KBM-7 (cell line): ENCODE measurements at places on chromosomes 13 and 19.

- DNase-seq: no peak
These were observed 15.6 kb downstream of the NUCB1 start for GRCh38 chr19:48915757-48916156.

DNA sequence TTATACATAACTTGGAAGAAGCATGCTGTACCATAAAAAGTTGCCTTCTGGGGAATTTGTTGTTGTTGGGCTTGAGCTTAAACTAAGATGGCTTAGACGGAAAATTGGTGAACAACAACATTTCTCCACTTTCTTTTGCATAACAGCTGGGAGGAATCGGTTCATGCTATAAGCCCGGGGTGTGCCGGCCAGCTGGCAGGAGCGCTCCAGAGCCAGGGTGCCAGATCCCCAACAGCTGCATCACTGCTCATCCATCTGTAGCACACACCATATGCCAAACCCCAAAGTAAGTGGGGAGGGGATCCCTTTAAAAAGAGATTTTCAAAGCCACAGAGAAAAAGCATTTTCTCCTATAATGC lies 419.5 kb upstream of the ARGLU1 start:
- DNase-seq: no peak

DNA sequence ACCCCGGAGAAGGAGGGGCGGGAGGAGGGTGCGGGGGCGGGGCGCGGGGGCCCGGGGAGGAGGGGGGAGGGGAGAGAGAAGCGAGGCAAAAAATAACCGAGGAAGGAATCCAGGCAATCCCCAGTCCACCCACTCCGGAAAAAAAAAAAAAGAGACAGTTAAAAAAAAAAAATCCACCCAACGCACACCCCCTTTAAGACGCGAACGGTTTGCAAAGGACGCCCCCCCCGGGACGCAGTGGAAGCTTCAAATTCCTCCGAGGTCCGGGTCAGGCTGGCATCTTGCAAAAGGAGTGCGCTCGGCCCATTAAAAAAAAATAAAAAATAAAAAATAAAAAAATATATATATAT lies at the start of gene CACNA1A:
CACNA1A (minus strand) TSS at position 9 of the 350 bp plus-strand sequence. CDS start 255 bp downstream, outside the sequence.
- no peak for DNase-seq

DNA sequence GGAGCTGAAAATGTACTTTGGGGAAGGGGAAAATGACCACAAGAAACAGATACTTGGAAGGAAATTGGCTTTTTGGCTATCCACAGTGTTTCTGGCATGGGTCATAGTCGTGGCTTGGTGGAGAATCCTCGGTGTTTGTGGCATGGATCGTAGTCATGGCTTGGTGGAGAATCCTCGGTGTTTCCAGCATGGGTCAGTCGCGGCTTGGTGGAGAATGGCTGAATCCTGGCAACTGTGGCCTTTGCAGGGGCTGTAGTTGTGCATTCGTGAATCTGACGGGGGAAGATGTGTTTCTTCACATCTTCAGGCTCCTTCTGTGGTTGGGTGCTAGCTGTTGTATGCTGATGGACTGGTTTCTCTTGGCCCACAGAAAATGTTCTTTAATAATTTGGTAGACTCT lies 61.7 kb upstream of the MCF2L start:
- DNase-seq: no peak

GRCh38 chr13:28161370-28161769 lies 23.0 kb downstream of the PAN3 start:
- DNase-seq: peak; percentile 31

DNA sequence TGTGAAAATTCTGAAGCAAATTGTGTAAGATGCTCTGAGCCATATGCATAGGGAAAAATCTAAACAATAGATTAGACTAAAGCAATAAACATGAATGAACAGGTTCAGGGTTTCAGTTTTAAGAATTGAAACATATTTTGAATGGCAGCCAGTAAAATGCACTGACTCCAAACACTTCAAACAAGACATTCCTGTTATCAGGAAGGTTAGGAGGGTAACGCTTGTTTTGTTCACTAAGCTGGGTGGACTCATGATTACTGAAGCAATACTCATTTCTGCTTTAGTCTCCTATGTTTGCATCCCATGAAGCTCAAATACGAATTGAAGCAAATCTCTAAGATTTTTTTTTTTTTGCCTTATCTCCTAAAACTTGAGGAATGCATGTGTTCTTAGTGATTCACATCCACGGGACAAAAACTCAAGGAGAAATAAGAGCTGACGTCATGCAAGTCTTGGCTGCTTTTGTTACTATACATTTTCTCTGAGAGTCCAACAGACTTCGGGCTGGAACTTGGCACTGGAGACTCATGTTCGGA lies 29.1 kb upstream of the IGFL4 start:
- DNase-seq: no peak

GRCh38 chr13:38952827-38953226 lies 37.8 kb downstream of the STOML3 start:
- no peak for DNase-seq

DNA sequence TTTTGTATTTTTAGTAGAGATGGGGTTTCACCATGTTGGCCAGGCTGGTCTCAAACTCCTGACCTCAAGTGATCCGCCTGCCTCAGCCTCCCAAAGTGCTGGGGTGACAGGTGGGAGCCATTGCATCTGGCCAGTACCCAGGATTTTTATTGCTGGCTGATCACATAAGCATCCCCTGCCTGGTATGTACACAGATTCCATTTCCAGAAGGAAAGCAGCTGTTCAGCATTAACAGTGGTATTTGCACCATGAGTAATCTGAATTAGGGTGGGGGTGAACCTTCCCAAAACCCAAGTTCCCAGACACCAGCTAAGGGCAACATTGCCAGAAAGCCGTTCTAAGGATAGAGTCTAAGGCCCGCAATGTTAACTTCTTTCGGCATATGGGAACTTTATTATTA lies 7.3 kb downstream of the ZNF555 start:
- DNase-seq: no peak

DNA sequence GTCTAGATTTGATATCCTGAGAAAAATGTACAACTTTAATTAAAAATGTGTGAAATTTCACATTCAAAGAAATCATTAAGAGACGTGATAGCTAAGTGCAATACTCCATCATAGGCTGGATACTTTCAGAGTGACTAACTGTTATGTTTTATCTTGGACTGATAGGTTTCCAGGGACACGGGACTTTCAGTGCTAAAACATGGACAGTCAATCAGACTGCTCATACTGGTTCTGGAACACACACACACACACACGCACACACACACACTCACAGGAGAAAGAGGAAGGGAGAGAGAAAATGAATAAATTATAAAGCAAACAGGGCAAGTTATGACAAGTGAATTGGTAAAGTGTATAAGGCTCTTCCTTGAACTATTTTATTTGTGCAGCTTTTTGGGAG lies 955.9 kb downstream of the SLITRK5 start:
- DNase-seq: peak; percentile 3

DNA sequence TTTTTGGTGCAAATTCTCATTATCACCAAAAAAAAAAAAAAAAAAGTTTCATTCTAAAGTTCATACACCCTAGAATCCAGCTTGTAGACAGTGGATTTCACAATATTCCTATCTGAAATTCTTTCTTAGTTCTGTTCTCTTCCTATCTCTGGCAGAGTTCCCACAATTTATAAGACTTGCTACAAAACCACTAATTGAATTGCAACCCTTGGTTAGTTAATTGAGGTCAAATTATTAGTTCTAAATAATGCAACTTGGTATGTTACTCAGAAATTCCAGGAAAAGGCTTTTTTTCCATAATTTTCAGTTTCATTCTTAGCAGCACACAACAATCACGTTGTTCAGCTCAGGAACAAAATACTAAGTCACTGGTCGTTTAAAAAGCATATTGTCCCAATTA lies 58.5 kb downstream of the SPATA13 start:
- DNase-seq: no peak

DNA sequence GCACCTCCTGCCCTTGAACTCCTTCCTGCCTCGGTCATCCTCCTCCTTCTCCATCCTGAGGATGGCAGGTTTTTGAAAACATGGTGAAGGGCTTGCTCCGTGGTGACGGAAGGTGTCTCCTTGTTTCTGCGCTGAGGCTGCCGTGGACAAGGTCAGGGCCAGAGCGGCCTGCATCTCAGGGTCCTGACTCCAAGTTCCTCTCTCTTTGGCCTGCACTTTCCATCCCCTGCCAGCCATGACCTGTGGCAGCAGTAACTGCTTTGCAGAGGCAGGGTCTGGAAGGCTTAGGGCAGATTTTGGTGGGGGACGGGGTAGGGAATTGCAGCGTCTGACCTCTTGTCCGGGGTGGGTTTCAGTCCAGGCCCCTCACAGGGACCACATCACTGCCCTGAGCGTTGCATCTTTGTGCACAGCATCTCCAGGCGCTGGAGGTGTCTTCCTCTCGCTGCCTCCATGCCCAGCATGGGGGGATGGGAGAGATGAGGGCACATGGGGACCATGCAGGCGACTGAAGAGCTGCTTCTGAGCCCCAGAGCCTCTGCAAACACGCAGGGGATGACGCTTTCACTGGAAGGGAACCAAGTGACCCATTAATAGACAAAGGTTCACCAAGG lies 216.8 kb downstream of the TEX29 start:
- DNase-seq: no peak

- DNase-seq: no peak
These were observed 3.7 kb upstream of the CADM4 start for GRCh38 chr19:43643326-43643725.

DNA sequence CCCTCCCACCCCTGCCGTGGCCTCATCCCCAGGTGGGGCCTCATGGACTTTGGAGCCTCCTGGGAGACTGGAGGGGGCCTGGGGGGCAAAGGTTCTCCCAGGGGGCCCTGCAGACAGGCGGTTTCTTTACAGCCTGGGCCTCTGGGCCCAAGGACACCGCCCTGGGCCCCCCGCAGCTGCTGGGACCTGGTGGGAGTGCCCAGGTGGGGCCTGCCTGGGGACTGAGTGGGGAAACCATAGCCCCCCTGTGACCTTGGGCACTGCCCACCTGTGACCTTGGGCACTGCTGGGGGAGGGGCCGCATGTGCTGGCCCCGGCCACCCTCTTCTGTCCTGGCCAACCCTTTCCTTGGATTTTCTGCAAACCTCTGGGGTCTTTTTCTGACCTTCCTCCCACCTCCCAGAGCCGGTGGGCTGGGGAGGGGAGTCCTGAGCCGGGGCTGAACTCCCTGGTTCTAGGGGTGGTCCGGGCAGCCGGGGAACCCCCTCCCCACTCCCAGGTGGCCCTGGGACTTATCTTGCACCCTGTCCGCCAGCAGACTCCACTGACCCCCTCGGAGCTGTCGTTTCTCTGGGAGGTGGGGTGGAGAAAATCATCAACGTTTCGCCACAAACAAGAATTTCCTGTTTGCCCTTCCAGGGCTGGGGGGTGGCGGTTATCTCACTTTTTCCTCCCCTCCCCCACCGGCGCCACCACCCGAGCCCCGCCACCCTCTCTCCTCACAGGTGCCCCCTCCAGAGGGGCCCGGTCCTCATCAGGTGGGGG lies 27.0 kb downstream of the ARID3A start:
- no peak for DNase-seq

DNA sequence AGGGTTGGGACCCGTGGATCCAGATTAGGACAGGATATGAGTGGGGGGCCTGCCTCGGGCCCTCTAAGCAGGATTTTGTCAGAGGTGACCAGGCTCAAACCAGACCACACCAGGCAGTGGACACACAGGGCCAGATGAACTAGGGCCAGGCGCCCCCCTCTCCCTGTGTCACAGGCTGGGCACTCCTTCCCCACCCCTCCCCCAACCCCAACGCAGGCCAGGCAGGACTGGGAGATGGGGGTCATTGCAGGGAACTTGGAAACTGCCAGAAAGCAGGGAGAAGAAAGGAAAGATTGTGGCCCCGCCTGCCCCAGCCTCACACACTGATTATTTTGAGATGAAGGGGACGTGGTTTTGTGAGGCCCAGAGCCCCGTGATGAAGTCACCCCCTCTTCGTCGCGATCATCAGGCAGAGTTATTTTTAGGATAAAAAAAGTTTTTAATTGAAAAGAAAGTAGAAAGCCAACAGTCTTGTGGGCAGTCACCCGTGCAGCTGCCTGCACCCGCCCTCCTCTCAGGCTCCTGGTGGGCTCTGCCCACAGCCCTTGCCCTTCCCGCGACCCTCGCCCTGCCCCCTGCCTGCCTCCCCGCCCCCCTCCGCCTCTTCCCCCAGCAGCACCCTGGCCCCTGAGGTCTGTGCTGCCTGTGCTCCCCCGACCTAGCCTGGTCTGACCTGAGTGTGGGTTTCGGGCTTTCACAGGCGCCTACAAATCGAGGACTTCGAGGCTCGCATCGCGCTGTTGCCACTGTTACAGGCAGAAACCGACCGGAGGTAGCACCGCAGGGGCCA lies 1.9 kb upstream of the YJEFN3 start:
- DNase-seq: no peak
